WERI-Rb-1 (cell line): ENCODE measurements at places on chromosomes 3 and 15.

GRCh38 chr15:94052711-94053110, 178.7 kb upstream of the MCTP2 start:
- no peak for DNase-seq

GRCh38 chr3:117938974-117939373, 1095.7 kb downstream of the IGSF11 start:
- DNase-seq, result no peak

DNA sequence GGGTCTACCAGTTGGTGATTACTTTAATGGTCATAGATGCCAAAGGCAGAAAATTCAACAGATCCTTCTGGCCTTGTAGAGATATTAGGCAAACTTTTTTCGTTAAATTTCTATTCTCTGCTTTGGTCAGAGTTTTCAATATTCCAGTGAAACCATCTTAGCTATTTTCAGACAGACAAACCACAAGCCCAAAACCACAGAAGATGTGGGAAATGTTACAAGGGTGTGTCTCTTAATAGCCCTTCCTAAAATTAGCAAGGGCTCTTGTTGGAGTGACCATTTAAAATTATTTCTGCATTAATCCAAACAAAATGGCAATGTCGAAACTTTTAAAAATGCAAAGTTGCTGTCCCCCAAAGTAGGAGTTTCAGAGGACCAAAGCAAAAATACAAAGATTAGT, 102.8 kb downstream of the ARRDC4 start:
- no peak for DNase-seq

DNA sequence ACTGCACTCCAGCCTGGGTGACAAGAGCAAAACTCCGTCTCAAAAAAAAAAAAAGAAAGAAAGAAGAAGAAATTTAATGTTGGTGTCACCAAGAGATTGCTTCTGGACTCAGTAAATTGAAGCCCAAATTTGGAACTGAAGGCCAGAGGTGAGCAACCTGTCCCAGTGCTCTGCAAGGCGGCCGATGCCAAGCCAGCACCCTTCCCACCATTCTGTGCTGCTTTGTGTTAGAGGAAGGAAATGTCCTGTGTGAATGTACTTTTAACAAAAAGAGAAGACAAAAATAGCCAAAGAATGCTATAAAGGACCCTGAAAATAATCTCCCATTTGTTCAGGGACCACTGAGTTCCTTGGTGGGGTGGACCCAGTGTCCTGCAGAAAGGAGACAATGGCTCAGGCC, 44.6 kb downstream of the CDC25A start:
- DNase-seq, result no peak
